ENCODE measurements at places on chromosomes 12 and 14. TPM values are rescaled to one million over a fixed set of nuclear protein-coding genes. Genes with fewer than 3 reads are reported as not detected.

- DNase-seq: no peak
These were observed 26.1 kb upstream of the NFKBIA start for GRCh38 chr14:35430459-35431199.

- no peak for DNase-seq
These were observed 126.0 kb downstream of the HELB start for GRCh38 chr12:66428261-66428660.

DNA sequence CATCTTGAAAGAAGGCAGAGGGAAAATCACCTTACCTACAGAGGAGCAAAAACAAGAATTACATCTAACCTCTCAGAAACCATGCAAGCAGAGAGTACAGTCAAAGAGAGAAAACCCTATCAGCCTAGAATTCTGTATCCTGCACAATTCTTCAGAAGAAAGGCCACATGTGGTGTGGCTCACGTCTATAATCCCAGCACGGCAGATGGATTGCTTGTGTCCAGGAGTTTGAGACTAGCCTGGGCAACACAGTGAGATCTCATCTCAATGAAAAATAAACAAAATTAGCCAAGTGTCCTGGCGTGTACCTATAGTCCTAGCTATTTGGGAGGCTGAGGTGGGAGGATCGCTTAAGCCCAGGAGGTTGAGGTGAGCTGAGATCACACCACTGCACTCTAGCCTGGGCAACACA, 48.2 kb downstream of the ATF7 start:
- DNase-seq: no peak

- no peak for DNase-seq
These were observed 136.7 kb upstream of the EGLN3 start for GRCh38 chr14:34087571-34087970.

DNA sequence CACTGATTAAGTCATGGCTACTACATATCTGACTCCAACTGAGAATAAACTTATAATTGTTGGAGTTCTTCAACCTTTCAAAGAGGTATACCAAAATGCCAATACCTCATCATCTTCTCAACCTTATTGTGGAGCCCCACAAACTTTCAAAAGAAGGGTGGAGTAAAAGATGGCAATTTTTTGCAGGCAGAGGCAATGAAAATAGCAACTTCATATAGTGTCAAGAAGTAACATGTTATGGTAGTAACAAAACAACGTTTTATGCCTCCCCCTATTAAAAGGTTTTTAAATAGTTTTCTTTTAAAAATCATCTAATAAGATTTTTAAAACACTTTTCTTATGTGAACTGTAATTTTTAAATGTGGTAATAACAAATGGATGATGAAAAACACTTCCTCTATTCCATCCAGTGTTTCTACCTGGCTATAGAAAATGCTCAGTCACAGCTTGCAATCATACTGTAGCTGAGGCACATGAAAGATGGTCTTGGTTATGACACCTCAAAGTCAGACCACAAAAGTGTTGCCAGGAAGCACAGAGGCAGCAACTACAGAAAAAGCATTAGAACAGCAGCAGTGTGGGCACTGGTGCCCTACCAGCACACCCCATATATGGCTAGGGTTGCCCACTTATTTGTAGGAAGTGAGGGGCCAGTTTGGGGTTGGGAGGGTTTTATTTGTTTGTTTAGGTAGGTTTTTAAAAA, 7.0 kb downstream of the PPP1R12A start:
- DNase-seq: no peak

Gene TMPRSS12
- polyA plus RNA-seq: 0.07 TPM

Gene TRIM9
- polyA plus RNA-seq: 1.1 TPM
